Right lung (tissue), 10 donors: ENCODE measurements at places on chromosomes 2 and 18.

GRCh38 chr18:58388736-58389135 is 240.2 kb downstream of the ALPK2 start:
- no peak for DNase-seq

GRCh38 chr2:214107726-214108125 is 303.1 kb upstream of the VWC2L start:
- DNase-seq = no peak

DNA sequence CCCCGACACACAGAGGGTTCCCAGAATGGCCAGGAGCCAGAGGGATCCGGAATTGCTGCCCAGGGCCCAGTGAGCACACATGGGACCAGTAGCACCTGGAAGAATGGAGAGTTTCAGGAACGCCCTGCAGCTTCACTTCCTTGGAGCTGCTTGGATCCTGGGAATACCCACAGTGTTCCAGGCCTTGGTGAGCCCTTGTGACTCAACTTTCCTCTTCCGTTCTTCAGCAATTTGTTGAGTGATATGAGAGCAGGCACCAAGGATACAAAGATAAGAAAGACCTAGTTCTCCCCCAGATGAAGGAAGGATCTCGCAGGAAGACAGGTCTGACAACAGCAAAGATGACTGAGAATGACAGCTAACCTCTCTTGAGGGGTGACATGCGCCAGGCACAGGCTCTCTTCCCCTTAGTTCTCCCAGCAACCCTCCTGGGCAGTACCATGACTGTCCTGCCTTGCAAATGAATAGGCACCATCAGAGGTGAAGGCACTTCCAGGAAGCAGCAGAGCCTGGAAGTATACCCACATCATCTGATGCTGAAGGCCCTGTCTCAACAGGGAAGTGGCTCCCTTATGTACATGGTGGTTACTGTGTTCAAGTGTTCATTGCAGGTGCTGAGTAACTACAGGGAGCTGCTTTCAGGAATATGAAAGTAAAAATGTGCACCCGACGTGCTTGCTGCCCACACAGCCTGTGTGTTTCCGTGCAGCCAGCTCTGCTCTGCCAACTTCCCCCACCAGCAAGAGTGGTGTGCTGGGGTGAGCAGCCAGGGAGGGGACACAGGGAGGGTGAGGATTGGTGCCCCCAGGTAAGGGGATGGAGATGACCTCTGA is 116.2 kb downstream of the STPG4 start:
- DNase-seq = no peak

DNA sequence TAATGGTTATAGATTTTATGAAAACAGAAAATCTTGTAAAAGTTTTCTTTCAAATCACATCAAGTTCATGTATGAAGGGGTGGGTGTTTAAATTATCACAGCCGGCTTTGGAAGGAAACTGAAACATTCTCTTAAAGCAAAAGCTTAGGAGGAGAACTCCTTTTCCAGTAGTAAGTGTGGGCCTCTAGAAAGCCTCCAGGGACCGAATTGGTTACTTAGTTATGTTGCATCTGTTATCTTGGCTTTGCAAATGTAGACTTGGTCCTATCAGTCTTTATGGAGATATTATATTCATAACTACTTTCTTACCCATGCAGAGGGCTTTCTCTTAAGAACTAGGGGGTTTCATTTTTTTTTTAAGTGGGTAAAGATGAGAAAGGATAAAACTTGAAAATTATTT is 7.4 kb downstream of the NAB1 start:
- DNase-seq = no peak

DNA sequence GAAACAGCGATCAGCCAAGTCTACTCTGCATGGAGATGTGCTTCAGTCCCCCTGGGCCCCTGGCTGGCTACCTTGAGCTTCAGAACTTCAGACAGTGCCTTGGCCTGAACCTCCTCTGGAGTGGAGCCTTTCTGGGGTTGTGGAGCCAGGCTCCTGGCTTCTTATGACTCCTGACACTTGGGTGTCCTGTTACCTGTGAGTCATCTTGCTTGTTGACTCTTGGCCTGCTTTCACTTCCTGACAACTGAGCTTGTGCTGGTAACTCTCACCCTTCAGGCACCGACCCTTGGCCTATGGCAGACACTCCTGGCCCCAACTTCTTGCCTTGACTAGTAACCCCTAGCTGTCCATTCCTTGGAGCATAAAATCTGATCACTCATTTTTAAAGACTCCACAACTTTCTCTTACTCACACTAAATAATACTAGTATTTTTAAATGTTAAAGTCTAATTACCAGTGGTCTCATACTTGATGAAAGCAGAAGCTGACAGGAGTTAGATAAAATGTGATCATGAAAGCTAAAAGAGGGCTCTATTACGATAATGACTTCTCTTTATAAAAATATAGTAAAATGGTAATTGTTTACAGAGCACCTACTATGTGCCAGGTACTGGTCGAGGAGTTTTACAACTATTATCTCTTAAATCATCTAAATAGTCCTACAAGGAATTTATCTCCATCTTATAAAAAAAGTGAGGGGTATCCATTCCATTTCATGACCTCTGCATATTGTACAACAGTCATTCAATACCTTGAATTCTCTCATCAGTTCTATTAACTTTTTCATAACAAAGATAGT is 46.3 kb upstream of the VIT start:
- DNase-seq = no peak

DNA sequence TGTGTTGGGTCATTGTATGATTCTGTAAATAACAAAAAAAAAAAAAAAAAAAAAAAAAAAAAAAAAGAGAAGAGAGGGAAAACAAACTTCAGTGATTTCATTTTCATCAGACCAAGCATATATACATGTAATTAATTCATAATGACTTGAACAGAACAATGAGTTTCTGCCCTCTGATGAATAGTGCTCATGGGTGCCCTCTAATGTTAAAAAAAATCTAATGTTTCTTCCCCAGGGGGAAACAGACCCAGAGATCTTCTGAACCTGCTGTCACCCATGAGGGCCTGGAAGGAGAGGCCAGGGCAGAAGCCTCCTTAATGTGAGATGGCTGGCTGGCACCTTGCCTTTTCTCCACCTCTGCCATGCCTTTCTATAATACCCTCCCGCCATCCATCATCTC is 289.2 kb downstream of the ZNF521 start:
- no peak for DNase-seq

DNA sequence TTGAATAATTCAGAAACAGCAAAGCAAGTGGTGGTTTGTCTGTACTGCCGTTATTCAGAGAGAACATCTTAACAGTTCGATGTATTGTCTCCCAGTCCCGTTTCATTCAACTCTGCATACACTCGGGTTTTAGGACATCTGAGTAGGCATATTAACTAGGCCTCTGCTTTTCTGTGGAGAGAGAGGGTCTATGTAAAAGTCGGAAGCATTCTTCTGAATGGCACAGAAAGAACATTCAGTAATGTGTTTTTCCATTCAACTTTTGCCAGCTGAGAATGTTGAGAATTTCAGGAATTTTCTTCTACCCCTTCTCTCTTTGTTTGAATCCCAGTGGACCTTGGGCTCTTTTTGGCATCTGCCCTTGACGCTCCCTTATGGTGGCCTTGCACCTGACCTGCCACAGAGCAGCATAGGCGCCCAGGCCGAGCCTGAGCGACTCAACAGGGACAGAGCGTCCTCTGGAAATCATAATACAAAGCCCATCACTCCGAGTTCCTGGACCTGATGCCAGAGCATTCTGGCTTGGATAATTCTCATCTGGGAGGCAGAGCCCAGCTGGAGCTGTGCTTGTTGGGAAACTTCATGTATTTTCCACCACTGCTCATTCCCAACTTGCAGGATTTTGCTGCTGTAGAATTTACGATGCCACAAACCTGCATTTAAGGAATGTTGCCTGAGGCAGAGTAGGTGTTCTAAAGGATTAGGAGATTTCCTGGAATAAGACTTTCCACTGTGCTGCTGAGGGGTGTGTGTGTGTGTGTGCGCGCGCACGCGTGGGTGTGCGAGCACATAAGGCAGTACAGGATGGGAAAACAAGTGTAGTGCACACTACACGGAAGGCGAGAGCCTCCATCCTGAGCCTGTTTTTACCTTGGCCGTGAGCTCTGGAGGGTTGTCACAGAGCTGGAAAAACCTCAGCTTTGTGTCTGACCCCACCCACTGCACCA is 77.2 kb upstream of the TXNDC2 start:
- DNase-seq = no peak

DNA sequence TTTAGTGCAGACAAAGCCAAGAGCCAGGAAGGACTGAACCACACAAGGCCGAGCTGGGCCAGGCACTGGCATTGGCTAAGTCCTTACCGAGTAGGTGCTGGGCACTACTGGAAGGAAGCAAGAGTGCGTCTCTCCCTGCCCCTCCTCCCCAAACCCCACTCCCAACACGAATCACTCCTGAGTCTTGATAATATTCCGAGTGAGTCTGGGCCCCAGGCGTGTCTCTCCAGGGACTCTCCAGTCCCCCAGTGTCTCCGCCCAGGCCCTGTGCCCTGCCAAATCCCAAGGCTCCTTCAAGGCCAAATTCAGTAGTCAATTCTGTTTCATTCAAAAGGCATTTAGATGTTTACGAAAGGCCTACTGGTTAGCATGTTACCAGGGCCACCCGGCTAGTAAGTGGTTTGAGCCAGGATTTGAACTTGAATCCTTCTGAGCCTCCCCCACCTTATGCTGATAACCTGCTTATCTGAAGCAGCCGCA is 82.8 kb downstream of the GLI2 start:
- no peak for DNase-seq

- no peak for DNase-seq
Measured at GRCh38 chr2:163733301-163733938, 2.4 kb downstream of the FIGN start.

GRCh38 chr18:74453642-74454198 is 3.4 kb downstream of the DIPK1C start:
- DNase-seq = no peak

GRCh38 chr18:26022585-26022984 is 67.8 kb downstream of the SS18 start:
- DNase-seq = no peak

DNA sequence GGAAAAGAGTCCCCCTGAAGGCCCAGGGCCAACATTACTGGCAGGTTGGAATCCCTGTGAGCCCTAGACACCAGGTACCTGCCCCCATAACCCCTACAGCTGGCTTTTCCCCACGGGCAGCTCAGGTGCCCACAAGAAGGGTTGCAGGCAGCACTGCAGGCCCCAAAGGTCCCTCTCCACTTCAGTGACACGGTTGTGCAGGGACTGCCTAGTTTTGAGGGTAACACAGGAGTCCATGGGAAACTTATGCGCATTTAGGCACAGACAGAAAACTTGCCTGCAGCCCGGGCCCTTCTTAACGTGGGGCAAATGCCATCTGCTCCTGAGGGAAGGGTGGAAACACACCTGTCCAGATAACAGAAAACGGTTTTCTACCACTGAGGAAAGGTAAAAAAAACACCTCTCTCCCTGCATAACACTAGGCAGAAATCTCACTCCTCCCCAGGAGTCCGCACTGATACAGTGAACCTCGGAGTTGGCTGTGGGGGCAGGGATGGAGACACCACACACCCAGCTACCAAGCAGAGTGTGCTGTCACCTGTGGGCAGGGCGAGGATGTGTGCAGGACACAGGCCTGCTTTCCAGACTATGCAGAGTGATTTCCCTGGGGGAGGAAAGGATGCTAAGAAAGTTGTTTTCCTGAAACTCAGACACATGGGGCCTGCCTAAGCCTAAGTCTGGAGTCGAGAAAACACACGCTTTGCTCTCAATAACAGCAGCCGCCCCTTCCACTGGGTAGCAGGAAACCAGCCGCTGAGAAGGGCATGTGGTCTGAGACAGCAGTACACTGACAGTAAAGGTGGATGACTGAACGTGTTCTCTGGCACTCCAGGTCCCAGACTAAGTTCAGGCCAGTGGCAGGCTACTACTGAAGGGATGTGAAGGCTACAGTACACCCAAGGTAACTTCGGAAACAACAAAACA is 819.4 kb downstream of the DCDC2C start:
- no peak for DNase-seq

DNA sequence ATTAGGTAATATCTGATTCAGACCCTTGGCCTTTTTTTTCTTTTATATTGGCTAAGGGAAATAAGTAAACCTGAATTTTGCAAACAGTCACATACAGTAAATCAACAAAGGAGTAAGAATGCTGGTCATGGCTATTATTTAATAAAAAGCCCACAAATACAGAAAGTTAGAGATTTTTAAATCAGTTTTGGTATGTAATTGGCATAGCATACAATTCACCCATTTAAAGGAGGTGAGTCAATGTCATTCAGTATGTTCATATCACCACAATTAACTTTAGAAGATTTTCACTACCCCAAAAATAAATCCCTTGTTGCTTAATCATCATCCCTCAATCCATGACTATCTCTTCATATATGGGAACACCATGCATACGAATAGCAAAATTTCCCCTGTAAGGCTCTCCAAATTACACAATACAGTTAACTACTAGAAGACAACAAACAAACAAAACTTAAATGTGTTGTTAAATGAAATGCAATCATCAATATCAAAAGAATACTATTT is 45.9 kb upstream of the NYAP2 start:
- no peak for DNase-seq
